Activated T-helper 1 cell treated with Interleukin-2 at 50 U/mL for 16 hours (primary cell): ENCODE measurements at places on chromosomes 12 and 14.

GRCh38 chr12:101722392-101722791, 16.9 kb downstream of the SYCP3 start:
- DNase-seq: no peak

GRCh38 chr12:3961591-3961990, 88.4 kb upstream of the PARP11 start:
- DNase-seq: no peak

- no peak for DNase-seq
Measured at GRCh38 chr12:121175383-121176119, 34.4 kb upstream of the P2RX4 start.

- DNase-seq: no peak
Measured at GRCh38 chr12:95674631-95675030, 115.9 kb downstream of the NTN4 start.

- DNase-seq: no peak
Measured at GRCh38 chr14:75274899-75275569, 3.6 kb upstream of the FOS start.

DNA sequence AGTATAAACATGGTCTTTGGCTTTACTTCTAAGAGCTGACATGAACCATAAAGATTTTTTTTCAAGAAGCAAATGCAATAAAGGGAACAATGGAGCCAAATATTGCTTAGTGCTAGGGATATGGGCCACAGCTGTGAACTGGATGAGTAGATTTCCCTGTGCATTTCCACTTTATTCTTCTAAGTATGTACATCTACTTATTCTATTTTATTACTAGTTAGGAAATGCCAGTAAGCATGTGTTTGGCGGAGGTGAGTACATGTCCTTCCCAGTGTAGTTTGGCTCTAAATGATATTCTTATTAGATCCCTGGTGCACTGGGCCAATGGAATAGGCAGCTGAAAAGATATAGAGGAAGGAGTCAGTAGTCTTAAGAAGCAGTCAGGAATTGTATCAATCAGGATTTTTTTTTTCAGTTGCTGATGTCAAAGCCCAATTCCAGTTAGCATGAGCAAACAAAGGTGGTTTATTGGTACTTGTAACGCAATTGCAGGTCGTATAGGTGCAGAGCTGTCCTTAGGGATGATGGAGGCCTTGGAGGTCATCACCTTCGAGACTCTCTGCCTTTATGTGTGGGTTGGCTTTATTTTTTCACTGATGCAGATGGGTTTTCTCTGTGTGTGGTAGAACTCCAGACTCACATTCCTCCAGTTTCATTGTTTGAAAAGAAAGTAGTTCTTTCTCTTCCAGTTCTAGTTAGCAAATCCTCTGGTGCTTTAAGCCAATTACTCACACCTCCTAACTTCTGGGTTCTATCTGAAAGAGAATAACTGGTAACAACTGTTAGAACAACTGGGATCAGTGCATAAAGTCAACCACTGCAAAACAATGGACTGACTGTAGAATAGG, 139.0 kb upstream of the LRIG3 start:
- no peak for DNase-seq

DNA sequence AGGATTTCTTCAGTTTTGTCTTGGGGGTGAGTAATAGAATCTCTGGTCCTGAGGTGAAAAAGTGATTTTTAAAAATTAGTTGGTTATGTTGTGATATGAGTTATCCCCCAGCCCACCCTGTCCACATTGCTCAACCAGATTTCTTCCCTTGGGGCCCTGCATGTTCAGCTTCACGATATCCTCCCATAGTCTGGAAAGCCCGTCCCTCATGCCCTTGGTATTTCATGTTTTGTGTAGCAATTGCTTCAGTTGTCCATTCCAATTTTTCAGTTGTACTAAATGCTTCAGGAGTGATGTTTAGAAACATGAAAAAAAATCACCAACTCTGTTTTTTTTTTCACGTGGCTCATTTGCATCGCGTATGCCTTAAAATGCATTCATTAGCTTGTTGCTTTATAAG, 17.5 kb upstream of the BICD1 start:
- DNase-seq: no peak

DNA sequence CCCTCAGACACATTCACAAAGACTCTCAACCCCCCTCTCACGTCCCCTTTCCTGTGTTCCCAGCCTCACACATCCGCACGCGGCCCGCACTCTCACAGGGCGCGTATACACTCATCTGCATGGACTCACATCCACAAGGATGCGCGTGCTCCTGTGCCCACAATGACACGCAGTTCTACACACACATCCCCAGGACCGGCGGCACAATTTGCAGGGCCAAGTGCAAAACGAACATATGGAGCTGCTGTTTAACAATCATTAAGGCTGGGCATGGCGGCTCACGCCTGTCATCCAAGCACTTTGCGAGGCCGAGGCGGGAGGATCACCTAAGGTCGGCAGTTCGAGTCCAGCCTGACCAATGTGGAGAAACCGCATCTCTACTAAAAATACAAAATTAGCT, 36.4 kb upstream of the EML1 start:
- no peak for DNase-seq

DNA sequence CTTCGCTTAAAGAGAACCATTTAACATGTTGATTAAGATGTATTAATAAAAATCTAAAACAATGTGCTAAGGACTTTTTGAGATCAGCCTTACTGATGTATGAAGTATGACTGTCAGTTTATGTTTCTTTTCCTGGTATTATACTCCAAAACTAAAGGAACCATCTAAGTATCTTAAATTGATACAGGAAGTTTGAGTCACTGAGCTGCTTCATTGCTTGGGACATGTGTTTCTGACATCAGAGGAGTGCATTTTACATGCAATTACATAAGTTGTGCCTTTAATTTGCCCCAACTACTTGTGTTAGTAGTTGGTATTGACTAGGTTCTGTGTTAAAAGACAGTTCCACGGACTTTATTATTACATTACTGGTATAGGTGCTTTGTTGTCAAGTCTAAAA, 50.9 kb downstream of the PROX2 start:
- no peak for DNase-seq

- no peak for DNase-seq
Measured at GRCh38 chr14:50225067-50225973, 6.1 kb downstream of the SOS2 start.

DNA sequence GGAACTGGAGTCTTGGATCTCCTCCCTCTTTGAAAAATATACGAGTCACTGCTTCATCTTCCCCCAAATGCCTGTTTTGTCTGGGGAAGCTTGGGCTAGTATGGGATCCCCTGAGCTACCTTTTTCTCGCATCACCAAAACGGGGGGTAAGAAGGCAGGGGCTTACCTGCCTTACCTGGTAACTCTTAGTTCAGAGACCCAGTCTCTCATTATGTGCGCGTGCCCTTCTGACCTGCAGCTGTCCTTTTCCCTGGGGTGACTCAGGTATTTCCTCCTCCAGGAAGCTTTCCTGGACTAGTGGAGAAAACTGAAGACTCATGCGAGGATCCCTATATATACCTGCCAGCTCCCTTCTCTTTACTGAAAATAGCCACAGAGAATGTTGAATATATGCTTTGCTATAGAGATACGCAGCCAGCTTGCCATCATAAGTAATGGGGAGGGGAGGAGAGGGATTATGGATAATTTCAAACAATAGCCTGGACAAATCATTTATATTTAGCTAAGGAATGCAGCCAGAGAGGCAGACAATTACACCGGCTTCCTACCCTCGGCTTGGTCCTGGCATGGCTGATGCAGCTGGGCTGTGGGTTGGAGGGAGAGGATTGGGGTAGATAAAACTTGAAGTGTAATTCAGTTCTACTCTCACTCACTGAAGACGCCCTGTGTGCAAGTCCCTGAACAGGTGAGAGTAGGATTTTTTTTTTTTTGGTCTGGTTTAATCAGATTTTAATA, 1.1 kb downstream of the TSPAN9 start:
- DNase-seq: no peak
